ENCODE measurements at places on chromosomes 12 and 14.

- no peak for DNase-seq
Observed at GRCh38 chr12:38392554-38393144, 76.1 kb downstream of the ALG10B start.

GRCh38 chr12:124784871-124785572, 78.6 kb downstream of the SCARB1 start:
- no peak for DNase-seq

DNA sequence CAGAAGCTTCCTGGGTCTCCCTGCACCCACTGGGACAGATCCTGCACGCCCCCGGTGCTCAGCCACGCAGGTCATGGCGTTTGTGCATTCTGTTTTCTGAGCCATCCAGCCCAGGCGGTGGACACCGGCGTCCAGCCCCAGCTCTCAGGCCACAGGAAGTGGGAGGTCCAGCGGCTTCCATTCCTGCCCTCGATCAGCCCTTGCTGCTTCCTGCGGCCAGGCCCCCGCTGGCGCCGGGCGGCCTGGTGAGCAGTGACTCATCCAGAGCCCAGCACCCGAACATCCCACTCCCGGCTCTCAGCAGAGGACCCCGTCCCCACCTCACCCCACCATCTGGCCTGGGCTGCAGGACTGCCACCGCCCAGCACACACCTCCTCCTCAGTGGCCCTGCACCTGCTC, 18.0 kb upstream of the NUDT14 start:
- DNase-seq: no peak

- no peak for DNase-seq
Observed at GRCh38 chr12:75969768-75970167, 61.8 kb downstream of the PHLDA1 start.

GRCh38 chr14:97788364-97788763, 991.2 kb downstream of the VRK1 start:
- DNase-seq: no peak

DNA sequence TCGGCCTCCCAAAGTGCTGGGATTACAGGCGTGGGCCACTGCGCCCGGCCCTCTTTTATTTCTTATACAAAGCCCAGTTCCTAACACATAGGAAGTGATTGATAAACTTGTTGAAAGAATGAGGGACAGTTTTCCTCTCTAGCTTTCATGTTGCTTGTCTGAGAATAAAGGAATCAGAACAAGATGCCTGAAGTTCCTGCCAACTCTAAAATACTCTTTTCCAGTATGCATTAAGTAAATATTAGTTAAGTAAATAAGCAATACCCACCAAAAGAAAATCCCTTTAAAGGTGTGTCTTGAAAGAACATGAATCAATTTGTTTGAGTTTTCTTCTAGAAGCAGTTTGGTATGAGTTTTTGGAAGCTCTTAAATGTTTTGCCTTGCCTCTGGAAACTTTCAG, 24.4 kb upstream of the CD27 start:
- no peak for DNase-seq

GRCh38 chr12:92213166-92213565, 67.5 kb upstream of the BTG1 start:
- no peak for DNase-seq

GRCh38 chr14:60008042-60008441, 83.7 kb upstream of the PCNX4 start:
- no peak for DNase-seq

- no peak for DNase-seq
Observed at GRCh38 chr12:16282978-16283377, 5.5 kb upstream of the SLC15A5 start.

- no peak for DNase-seq
Observed at GRCh38 chr14:79028281-79028680, 858.1 kb downstream of the NRXN3 start.

Data from anterior cingulate cortex (tissue), 58 donors.